Left ventricle myocardium superior (tissue), 1 donor: ENCODE measurements at places on chromosomes 4 and X.

DNA sequence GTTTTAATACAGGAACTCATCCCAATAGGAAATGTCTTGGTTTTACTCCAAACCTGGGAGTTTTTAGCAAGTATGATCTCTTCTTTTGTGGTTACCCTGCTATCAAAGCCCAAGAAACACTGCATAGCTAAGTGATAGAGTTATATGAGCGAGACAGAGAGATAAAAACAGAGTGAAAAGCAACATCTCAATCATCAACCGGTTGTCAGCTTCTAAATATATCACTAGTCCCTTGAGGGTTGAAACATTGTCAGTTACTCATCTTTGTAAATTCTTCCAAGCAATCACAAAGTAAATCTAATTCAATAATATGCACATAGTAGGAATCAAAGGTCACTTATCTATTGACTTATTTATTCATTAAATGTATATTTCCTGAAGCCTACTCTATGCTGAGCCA is 483.9 kb downstream of the IDS start:
- DNase-seq, result no peak

- DNase-seq, result peak; percentile 57
Observed at GRCh38 chr4:105895583-105896460, 551 bp downstream of the NPNT start.

DNA sequence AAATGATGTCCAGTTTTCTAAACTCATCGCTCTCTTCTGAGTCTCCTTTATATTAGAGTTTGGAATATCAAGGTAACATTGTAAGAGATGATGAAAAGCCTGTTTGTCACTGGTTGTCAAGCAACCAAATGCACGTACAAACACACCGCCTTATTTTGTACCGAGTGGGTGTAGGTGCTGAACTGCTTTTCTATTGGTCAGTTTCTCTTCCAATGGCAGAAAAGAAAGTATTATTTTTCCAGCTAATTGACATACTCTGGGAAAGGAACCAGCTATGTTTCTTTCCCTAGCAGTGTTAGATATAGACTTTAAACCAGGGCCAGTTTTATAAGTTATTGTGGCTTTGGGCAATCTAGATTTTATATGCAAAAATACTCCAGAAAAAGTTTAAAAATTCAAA is 6.6 kb upstream of the PPM1K start:
- no peak for DNase-seq

- DNase-seq, result no peak
Observed at GRCh38 chr4:76312457-76312856, 5.9 kb downstream of the STBD1 start.

GRCh38 chr4:79788884-79789283 is 284.1 kb downstream of the ANTXR2 start:
- no peak for DNase-seq

GRCh38 chr4:4574792-4575191 is 32.9 kb upstream of the STX18 start:
- peak; percentile 50 for DNase-seq
